ENCODE measurements at places on chromosomes 2 and 18. TPM values are rescaled to one million over a fixed set of nuclear protein-coding genes. Genes with fewer than 3 reads are reported as not detected.

Gene MERTK
- 9.8 TPM for total RNA-seq

Gene NXPH2
- total RNA-seq = not detected

DNA sequence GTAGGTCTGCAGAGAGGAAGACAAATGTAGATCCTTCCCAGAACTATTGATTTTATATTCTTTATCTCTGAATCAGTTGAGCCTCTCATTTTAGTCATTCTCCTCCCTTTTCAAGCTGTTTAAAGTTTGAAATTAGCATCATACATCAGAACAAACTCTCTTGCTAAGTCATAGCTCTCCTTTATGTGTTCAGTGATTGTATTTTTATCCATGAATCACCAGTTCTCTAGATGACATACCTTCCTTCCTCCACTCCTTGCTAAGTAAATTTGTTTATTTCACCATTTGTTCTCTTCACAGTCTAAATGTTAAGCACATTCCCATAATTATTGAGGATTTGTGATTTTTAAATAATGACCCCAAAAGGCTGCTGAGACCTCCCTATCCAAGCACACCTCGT, 63.5 kb upstream of the RAPGEF4 start:
- DNase-seq = no peak

- no peak for DNase-seq
These were observed 80.4 kb downstream of the LPIN2 start for GRCh38 chr18:2932247-2933181.

GRCh38 chr2:240956171-240956934, 42.1 kb upstream of the SNED1 start:
- DNase-seq = no peak
